Caki2 (cell line): ENCODE measurements at places on chromosomes 1 and 21. TPM values are rescaled to one million over a fixed set of nuclear protein-coding genes. Genes with fewer than 3 reads are reported as not detected.

OLIG2 gene
- total RNA-seq = not detected in 2 replicates

AKR7A3 gene
- not detected in 2 replicates for total RNA-seq

ZNF593OS gene
- total RNA-seq = not detected in 2 replicates

ADGRL4 gene
- total RNA-seq = not detected in 2 replicates

PDZK1 gene
- total RNA-seq = 104 and 107 TPM in 2 replicates

HSD3B2 gene
- total RNA-seq = not detected in 2 replicates

BTG2 gene
- 16.1 and 18.2 TPM in 2 replicates for total RNA-seq

CLEC20A gene
- total RNA-seq = not detected in 2 replicates

ATP13A2 gene
- total RNA-seq = 30.2 and 37.7 TPM in 2 replicates

ARHGAP29 gene
- total RNA-seq = 31.9 and 37.5 TPM in 2 replicates

RGS7 gene
- total RNA-seq = 0.98 TPM in 1 of 2 replicates, not detected in the other

PTPRF gene
- 74.1 and 105 TPM in 2 replicates for total RNA-seq

PDZK1IP1 gene
- total RNA-seq = 335 and 371 TPM in 2 replicates

KRTAP7-1 gene
- total RNA-seq = not detected in 2 replicates

EDARADD gene
- total RNA-seq = not detected in 2 replicates

XKR8 gene
- total RNA-seq = 13.8 and 15.1 TPM in 2 replicates

ZNF695 gene
- not detected in 2 replicates for total RNA-seq

BCAR3 gene
- 30.3 and 37.5 TPM in 2 replicates for total RNA-seq

RYR2 gene
- total RNA-seq = 0.98 and 1.0 TPM in 2 replicates

SLC44A5 gene
- 0.70 and 1.5 TPM in 2 replicates for total RNA-seq

MCOLN2 gene
- total RNA-seq = 3.1 TPM in 1 of 2 replicates, not detected in the other

SPRR2E gene
- not detected in 2 replicates for total RNA-seq
